ENCODE measurements at places on chromosomes 5 and 9.

DNA sequence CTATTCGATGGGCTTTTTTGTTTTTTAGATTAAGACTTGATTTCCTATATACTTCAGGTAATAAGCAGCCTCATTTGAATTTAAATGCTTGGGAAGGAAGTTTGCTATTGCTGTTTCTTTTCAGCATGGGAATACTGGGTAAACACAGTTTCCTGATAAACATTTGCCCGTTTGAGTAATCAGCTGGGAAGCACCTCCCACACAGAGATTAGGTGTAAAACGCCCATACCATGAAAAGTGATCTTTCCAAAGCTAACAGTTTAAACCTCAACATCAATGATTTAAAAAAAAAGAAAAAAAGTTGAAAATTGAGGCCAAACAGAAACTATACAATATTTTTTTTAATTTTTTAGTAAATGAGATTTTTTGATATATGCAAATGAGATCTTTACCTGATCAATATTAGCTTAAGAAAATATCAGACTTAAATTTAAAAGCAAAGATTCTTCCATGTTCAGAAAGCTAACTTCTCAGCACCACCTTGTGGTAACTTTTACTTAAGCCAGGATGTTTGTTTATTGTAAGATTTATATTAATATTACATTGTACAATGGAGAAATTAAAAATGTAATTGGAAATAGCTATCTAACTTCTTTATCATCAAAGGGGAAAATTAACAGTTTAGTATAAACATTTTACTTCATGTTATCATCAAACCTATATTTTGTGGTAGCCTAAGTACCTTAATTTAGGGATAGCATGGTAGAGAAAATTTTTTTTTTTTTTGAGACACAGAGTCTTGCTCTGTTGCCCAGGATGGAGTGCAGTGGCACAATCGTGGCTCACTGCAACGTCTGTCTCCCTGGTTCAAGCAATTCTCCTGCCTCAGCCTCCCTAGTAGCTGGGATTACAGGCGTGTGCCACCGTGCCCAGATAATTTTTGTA lies 39.8 kb downstream of the F2RL2 start:
- DNase-seq, result no peak

GRCh38 chr5:20611620-20612019 lies 623.6 kb upstream of the CDH18 start:
- DNase-seq, result no peak

GRCh38 chr5:74673011-74673790 lies 11.8 kb upstream of the HEXB start:
- DNase-seq, result no peak

DNA sequence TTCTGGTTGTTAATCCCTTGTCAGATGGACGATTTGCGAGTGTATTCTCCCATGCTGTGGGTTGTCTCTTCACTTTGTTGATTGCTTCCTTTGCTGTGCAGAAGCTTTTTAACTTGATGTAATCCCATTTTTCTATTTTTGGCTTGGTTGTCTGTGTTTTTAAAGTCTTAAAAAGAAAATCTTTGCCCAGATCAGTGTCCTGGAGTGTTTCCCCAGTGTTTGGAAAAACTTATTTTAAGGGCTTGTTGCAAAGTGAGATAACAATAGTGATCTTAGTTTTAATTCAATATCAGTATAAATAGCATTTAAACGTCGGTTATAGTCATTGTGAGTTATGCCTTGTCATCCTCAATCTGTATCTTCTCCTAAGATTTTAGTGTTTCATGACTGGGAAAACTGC lies 329.5 kb downstream of the CCDC171 start:
- DNase-seq, result no peak

DNA sequence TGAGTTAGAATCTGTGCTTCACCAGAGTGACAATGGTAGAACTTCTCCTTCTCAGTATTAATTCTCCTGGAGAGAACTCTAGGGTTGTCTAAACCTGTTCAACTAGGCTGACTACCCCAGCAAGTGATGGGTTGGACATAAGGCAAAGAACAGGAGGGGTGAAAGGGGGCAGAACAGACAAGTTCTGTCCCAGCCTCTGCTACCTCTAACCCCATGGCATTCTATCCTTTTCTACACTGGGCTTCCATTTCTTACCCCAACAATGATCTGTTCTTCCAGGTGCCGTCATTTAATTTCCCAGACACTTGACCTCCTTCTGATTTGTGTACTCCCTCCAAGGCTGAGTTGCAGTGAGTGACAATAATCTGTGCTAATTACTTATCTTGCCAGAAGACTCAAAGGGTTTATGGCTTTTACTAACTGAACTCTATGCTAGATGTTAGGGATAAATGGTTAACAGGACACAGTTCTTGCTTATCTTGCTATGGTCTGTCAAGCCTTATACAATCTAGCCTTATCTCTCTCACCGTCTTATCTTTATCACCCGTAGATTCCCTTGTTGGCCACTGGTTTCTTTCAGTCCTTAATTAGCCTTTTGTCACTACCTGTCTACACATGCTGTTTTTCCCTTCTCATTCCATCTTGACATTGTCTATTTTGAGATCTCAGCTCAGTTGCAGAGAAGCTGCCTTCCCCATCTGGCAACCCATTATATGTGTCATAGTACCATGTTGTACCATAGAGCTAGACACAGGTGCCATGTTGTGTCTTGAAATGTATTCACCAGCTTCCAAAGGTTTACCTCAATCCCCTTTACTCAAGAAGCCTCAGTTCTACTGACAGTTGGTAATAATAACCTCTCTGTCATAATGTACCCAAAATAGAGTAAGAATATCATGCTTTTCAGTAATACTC lies 10.0 kb upstream of the MATR3 start:
- DNase-seq, result no peak

DNA sequence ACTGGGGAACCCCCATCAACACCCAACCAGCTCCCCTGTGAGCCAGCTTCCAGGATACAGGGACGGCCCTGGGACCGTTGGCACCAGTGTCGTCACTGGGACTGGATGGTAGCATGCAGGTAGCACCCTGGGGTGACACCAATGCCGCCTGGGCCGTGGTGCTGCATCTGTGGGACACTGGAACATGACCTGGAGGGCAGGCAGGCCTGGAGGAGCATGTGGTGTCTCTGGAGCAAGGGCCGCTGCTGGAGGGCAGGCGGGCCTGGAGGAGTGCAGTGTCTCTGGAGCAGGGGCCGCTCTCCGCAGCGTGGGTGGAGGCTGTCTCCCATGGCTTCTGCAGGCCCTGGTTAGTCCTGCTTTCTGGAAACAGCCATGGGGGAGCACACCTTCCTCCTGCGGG lies 13.1 kb downstream of the LPCAT1 start:
- no peak for DNase-seq

DNA sequence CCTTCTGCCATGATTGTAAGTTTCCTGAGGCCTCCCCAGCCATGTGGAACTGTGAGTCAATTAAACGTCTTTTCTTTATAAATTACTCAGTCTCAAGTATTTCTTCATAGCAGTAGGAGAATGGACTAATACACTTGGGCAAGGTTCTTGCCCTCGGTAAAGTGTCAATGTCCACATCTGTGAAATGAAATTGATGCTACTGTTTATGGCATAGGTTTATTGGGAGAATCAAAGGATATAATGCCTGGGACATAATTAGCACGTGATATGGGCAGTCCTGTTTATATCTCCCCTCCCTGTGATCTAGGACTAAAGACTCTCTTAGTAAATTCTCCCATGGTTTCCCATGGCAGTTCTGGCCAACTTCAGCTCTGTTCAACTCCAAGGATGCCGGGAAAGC lies 19.4 kb downstream of the TMEM174 start:
- DNase-seq, result no peak

- no peak for DNase-seq
These were observed 1.4 kb upstream of the EDF1 start for GRCh38 chr9:136867480-136867879.

GRCh38 chr5:98977723-98978122 lies 48.9 kb upstream of the CHD1 start:
- DNase-seq, result no peak

DNA sequence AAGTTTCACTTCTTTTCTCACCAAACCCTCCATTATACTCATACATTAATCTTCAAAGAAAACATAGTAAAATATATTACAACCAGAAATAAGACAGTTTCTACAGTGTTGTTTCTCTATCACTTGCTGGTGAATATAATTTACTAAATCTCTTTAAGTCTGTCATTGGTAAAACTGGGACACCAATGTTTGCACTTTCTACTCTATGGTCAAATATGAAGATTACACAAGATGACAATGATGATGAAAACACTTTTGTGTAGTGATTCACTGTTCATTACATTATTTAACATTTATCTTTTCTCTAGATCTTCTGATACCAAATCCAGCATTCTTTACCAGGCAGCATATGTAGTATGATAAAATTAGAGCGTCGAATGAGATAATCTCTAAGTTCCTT lies 459.1 kb downstream of the DMAC1 start:
- DNase-seq, result no peak

DNA sequence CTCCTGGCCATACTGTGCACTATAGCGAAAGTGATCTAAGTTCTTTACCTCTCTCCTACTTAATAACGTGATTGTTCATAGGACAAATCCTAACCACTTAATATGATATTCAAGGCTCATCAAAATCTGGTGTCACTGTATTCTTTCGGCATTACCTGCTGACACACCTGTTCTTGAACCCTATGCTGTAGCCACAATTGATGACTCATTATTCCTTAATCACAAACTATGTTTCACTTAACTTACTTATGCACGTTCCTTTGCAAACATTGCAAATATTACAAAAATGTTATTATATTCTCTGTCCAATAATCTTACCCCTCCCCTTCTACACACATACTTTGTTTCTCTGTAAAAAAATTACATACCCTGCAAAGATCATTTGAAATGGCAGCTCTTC lies 158.1 kb upstream of the ADRA1B start:
- DNase-seq, result no peak

All from iPS-NIHi11 (cell line).